Tongue (tissue), 3 donors: ENCODE measurements at places on chromosomes 2 and 18. TPM values are rescaled to one million over a fixed set of nuclear protein-coding genes. Genes with fewer than 3 reads are reported as not detected.

The HOXD1 gene
- not detected for total RNA-seq

The NGEF gene
- 2.7 TPM for total RNA-seq

The FLACC1 gene
- total RNA-seq = 0.72 TPM

The SEMA4C gene
- 52.2 TPM for total RNA-seq

The SRD5A2 gene
- 0.10 TPM for total RNA-seq

The KCNJ3 gene
- total RNA-seq = 1.6 TPM
